ENCODE measurements at places on chromosomes 1 and 21.

GRCh38 chr1:29695803-29696202, 459.5 kb downstream of the PTPRU start:
- no peak for DNase-seq

GRCh38 chr1:32221581-32221979, 573 bp downstream of the TMEM234 start:
- DNase-seq: no peak

- DNase-seq: no peak
These were observed 4.5 kb downstream of the PAFAH2 start for GRCh38 chr1:25993197-25993951.

GRCh38 chr1:33397125-33397506, 33.8 kb downstream of the PHC2 start:
- no peak for DNase-seq

DNA sequence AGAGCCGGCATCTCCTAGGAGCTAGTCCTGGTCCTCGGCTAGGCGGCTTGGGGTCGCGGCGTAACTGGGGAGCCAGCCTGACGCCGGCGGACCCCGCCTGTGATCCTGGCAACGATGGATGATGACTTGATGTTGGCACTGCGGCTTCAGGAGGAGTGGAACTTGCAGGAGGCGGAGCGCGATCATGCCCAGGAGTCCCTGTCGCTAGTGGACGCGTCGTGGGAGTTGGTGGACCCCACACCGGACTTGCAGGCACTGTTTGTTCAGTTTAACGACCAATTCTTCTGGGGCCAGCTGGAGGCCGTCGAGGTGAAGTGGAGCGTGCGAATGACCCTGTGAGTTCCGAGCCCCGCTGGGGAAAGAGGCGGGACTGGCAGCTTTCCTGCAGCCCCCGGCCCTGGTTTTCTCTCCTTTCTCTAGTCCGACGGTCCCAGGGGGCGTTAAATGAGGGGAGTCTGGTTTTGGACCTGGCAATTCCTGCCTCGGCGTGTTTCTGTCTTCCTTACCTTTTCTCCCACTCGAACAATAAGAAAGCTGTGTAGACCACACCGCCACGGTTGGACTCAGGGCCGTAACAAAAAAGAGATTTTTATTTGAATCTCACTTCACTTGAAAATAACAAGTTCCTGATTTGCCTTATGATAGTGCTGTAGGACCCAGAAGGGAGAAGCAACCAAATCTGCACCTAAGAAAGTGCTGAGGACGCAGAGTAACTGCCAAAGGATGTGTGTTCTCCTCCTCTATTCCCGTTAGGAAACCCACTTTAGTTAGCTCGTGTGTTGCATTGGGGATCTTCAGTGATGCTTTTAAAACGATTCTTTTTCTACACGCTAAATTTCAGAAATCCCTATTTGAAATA, at the start of gene SPRTN:
SPRTN (plus strand) TSS at position 24 of the 859 bp plus-strand sequence; CDS start at position 115, 91 bp downstream.
- DNase-seq: peak; percentile 27

DNA sequence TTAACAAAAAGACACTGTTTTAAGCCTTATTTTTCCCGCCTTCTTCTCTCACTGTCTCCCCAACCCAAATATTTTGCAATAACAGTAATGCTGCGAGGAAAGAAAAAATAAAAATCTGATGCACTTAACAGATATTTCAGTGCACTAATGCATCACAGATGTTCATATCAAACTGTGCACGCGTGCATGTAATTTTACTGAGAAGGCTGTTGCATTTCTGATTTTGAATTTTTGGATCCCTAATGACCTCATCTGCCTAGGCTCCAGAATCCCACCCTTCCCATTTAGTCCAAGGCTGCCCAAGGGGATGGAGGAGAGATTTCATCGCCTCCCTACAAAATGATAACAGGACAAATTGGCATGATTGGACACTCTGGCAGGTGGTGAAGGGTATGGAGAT, 5.5 kb downstream of the TRABD2B start:
- no peak for DNase-seq

DNA sequence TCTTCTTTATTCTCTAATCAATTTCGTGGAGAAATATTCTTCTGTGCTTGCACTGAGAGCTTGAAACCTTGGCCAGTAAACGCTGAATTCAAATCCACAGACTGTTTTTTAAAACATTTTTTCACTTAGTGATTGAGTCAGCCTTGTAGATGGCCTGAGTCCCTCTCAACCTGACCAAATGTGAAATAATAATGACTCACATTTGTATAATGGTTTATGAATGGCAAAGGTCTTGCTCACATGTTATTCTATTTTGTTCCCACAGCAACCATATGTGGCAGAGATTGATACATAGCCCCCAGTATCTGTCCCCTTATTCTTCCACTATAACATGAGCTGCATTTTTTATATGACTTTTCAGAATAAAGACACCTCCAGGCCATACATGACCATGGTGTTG, 47.8 kb upstream of the CCDC190 start:
- DNase-seq: peak; percentile 91

GRCh38 chr1:161185282-161185682, 8.0 kb upstream of the B4GALT3 start:
- peak; percentile 57 for DNase-seq

DNA sequence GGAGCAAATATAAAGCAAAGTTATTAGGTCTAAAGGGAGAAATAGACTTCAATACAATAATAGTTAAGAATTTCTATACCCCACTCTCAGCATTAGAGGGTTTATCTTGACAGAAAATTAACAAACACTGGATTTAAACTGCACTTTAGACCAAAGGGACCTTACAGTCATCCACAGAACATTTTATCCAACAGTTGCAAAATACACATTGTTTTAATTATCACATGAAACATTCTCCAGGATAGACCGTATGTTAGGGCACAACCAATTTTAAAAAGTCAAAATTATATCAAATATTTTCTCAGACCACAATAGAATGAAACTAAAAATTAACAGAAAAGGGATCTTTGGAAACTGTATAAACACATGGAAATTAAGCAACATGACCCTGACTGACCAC, 384.5 kb upstream of the C1orf87 start:
- DNase-seq: no peak

- DNase-seq: no peak
These were observed 71.4 kb upstream of the HSPA13 start for GRCh38 chr21:14454016-14455009.

- peak; percentile 55 for DNase-seq
These were observed 256.3 kb upstream of the DUSP10 start for GRCh38 chr1:221998186-221998612.

DNA sequence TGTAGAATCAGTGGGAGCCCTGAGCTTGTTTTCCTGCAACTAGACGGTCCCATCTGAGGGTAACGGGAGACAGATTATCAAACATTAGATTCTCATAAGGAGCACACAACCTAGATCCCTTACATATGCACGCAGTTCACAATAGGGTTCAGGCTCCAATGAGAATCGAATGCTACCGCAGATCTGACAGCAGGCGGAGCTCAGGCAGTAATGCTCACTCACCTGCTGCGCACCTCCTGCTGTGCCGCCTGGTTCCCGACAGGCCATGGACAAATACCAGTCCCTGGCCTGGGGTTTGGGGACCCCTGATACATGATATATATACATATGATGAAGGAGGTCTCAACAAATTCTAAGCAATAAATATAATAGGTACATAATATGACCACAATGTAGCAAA, 19.7 kb upstream of the SMIM12 start:
- DNase-seq: no peak

DNA sequence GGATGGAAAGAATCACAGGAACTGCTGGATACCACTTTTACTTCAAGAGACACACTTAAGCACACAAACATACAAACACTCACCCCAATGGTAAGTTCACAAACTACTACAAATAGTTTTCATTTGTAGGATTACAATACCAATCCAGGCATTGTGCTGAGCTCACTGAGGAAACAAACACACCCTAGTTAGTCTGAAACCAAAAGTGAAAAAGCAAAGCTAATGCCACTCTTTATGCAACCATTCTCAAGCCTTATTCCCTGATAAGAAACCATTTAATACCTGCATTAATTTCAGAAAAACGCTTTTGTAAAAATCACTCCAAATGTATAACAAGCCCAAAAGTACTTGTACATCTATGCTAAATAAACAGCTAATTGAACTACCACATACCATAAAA, 38.3 kb downstream of the RNF115 start:
- no peak for DNase-seq

DNA sequence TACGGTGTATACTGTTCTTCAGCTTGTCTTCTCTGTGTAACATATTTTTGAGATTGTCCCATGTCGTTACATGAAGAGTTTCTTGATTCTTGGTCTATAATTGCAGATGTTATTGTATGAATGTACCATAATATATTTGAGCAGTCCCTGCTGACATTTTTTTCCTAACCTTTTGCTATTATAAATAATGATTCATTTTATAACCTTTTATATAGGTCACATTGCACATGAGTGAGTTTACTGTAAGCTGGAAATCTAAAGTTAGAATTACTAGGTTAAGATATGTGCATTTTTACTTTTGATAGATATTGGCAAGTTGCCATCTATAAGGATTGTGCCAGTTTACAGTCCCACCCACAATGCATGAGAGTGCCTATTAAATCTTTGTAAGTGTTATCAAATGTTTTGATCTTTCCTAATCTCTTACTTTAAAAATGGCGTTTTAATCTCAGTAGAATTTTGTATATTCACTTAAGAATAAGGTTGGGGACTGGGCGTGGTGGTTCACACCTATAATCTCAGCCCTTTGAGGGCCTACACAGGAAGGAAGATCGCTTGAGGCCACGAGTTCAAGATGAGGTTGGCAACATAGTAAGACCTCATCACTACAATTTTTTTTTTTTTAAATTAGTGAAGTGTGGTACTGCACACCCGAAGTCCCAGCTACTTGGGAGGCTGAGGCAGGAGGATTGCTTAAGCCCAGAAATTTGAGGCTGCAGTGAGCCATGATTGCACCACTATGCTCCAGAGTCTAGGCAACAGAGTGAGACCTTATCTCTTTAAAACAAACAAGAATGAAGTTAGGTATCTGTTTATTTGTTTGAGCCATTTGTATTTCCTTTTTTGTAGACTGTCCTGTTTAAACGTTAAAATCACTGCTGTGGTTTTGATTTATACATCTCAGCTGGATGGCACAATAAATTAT, 36.5 kb downstream of the ZMYM1 start:
- peak; percentile 32 for DNase-seq

Measured in astrocyte of the spinal cord (primary cell).